Aorta (tissue), 5 donors: ENCODE measurements at places on chromosomes 5 and 9.

DNA sequence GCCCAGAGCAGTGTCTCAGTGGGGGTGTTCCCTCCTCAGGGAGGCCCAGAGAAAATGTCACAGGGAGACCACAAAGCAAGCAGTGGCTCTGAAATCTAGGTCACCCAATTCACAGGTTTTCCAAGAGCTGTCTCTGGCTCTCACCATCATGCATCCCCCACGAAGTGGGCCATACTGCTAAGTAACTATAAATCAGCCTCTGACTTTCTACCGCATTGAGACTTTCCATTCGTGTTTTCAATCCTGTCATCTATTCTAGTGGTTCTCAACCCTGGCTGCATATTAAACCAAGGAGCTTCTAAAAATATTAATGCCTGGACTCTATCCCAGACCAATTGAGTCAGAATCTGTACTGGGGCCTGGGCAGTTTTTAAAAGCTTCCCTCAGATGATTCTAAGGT is 2.0 kb upstream of the C1QTNF3 start:
- DNase-seq = no peak

DNA sequence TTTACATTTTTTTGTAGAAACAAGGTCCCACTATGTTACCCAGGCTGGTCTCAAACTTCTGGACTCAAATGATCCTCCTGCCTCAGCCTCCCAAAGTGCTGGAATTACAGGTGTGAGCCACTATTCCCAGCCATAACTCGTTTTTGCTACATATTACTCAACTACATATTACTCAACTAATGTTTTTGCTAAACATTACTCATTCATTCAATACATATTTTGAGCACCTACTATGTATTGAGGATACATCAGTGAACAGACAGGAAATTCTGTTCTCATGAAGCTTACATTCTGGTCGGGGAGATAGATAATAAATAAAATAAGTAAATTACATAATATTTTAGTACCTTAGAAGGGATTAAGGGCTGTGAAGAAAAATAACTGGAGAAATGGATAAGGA is 34.9 kb upstream of the STOM start:
- no peak for DNase-seq

- DNase-seq = no peak
Measured at GRCh38 chr5:32627219-32627870, 42.0 kb downstream of the SUB1 start.

- no peak for DNase-seq
Measured at GRCh38 chr5:68698025-68698940, 395.5 kb upstream of the SLC30A5 start.

DNA sequence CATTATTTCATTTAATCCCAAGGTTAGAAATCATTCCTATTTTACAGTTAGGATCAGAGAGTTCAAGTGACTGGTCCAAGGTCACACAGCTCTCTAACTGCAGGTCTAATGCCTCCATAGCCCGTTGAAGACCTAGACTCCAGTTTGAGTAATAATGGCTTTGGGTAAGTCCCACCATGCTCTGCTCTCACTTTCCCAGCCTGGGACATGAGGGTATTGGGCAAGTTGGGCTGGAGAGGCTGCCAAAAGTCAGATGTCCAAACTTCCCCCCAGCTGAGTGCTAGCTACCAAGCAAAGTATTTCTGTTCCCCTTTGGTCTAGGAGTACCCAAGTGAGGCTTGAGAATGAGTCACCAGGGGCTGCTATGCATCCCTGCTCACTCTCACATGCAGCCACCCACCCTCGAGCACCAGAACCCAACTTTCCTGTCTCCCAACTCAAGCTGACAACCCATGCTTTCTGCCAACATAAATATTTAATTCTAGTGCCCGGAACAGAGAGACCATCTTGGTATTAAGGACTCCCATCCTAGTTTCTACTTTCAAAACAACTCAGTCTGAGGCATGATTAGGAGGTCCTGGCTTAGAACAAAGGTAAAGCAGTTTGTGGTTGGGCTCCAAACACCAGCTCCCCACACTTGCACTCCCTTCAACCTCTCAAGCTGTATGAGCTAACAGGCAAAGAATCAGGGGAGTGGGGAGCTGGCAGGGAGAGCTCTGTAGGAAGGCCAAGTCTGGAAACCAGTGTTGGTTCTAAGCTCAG is 236.5 kb upstream of the TRIM32 start:
- peak; percentile 51 for DNase-seq

GRCh38 chr5:10286862-10287227 is 20.9 kb downstream of the CMBL start:
- no peak for DNase-seq

GRCh38 chr5:177963966-177964365 is 32.1 kb downstream of the PROP1 start:
- DNase-seq = no peak

- no peak for DNase-seq
Measured at GRCh38 chr5:177967221-177967887, 28.7 kb downstream of the PROP1 start.

GRCh38 chr5:42840269-42840668 is 28.6 kb upstream of the SELENOP start:
- DNase-seq = peak; percentile 83

DNA sequence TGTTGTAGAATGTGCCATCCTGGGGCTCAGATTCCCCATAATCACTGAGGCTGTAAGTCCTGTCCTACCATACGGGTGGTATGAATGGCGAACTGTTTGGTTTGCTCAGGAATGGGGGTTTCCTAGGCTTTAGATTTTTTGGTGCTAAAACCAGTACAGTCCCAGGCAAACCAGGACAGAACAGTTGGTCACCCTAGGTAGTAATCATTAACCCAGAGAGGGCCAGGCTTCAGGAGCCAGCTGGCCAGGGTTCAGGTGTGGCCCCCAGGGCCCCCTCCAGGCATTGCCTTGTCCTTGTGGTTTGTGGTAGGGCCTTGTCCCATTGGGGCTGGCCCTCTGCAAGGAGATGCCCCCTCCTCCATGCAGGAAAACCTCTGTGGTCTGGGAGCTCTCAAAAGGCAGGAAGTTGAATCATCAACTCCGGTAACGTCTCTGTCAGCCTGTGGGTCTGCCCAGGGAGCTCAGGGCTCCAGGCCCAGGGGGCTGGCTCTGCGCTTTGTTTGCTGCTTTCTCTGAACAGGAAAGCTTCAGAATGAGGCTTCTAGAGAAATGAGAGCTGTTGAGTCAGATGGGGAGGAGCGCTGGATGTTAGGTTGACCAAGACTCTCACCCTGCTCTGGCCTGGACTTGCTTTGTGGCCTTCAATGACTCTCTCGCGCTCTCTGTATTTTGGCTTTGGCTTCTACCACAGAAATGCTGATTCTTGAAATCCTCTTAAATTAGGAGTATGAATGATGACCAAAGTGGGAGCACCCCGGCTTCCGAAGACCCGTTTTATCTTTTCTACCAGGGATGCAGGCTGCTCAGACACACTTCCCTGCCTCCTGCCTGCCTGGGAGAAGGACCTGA is 22.2 kb upstream of the JADE2 start:
- DNase-seq = peak; percentile 91

- DNase-seq = no peak
Measured at GRCh38 chr5:107593009-107593408, 77.7 kb downstream of the EFNA5 start.

- no peak for DNase-seq
Measured at GRCh38 chr5:107470295-107470582, 200.5 kb downstream of the EFNA5 start.

DNA sequence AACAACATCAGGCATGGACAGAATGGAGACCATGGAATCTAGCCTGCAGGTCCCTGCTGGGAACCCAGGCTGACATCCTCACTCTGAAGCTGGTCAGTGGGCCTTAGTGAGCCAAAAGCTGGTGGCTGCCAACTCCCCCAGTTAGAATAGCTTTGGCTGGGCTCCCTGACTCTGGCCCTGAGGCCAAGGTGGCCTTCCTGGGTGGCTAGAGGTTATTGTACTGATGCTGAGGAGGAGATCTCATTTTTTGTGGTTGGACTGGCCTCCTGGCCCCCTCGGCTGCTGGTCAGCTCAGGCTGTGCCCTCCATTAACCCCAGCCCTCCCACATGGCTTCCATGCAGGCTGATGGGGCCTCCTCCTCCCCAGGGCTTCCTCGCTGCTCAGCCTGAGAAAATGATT is 101.2 kb upstream of the PANK3 start:
- no peak for DNase-seq

DNA sequence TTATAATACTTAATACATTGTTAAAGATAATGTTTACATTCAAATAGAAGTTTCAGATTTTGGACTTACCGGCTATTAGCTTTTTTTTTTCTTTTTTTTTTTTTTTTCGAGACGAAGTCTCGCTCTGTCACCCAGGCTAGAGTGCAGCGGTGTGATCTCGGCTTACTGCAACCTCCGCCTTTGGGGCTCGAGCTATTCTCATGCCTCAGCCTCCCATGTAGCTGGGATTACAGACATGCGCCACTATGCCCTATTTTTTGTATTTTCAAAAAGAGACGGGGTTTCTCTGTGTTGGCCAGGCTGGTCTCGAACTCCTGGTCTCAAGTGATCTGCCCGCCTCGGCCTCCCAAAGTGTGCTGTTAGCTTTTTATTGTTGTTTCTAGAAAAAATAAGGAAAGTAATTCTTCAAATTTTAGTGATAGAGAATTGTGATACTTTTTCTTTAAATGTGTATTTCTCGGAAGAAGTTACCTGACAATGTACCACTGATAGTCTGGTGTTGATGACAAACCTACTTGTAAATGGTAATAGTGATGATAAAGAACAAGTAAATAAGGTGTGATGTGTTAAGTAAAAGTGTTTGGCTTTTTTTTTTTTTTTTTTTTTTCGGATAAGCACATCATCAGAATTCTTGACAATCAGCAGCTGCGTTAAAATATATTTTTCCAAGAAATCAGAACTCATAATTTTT is 2.7 kb downstream of the CDC42SE2 start:
- no peak for DNase-seq

- DNase-seq = no peak
Measured at GRCh38 chr9:70421272-70422180, 7.1 kb upstream of the KLF9 start.
